Tibial nerve (tissue), 4 donors: ENCODE measurements at places on chromosomes 6 and 20.

DNA sequence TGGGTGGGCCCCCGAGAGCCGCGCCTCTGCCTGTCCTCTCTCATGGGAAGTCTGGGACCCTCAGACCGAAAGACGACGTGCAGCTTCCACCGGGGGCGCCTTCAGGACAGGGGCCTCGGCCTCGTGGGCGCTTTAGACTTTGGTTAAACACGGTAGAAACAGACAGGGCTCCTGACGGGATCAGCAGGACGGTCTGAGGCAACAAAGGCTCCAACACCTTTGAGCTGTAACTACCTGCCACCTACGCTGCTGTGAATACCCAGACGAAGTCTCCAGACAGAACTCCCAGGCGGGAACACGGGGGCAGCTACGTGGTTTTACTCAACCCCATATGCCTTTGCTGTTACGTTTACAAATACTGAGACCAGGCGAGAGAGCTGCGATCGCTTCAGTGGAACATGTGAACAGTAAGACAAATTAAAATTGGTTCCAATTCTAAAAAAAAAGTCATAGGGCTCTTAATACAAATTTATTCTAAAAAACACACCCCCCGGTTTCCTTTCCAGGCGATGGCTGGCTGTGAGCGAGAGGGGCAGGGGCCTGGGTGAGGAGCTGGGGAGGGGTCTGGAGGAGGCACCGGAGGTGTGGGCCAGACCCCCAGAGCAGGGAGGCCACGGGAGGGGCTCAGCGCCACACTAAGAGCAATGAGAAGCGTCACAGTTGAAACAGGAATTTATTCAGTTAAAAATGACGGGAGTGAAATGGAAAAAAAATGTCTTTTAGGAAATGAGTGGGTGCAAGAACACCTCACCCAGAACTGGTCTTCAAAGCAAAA, 453.2 kb downstream of the QKI start:
- no peak for DNase-seq
- H3K4me3 ChIP-seq, result no peak overlapping the region
- H3K27ac ChIP-seq, result no peak overlapping the region
- no peaks in the 10 kb centered on the region for H3K36me3 ChIP-seq
- H3K27me3 ChIP-seq, result no peaks in the 10 kb centered on the region

DNA sequence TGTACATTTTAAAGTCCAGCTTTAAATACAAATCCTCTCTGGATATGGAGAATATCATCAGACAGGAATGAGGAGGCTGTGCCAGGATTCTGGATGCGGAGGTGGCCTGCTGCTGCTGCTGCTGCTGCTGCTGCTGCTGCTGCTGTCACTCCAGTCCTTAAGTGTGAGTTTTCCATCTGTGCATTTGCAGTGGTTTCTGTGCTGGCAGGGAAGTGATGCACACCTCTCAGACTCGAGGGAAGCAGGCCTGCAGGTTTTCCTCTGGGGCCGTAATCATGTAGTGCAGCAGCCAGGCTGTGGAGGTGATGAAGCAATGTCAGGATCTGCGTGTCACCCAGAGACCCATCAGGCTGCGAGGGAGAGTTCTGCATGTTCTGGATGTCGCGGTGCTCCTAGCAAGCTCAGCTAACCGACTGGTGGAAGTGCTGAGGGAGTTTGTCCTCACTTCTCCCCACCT, 32.0 kb downstream of the CFAP61 start:
- no peak overlapping the region for H3K4me3 ChIP-seq
- H3K36me3 ChIP-seq, result no peaks in the 10 kb centered on the region
- DNase-seq, result no peak

GRCh38 chr6:82078286-82078908, 169.1 kb downstream of the IBTK start:
- H3K36me3 ChIP-seq, result no peaks in the 10 kb centered on the region
- no peak overlapping the region for H3K27ac ChIP-seq
- H3K27me3 ChIP-seq, result no peaks in the 10 kb centered on the region
- H3K4me3 ChIP-seq, result no peak overlapping the region

DNA sequence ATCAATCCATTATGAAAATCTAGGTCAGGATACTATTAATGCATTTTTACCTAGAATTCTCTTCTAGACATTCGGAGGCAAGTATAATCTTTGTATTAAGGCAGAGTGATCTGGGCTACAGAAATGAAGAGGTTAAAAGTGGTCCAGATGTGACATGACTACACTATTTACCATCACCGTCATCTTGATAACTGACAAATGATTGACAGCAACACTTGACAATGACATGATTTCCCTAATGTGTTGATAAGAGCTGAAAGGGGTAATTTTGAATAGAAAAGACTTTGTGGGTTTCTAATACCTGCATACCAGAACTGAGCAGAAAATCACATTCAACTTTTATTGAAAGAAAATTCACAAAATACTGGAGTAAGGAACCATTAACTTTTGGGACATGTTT, 718.9 kb upstream of the MAP3K7 start:
- DNase-seq, result no peak
- H3K4me1 ChIP-seq, result no peaks in the 10 kb centered on the region
- H3K27me3 ChIP-seq, result no peaks in the 10 kb centered on the region
- H3K27ac ChIP-seq, result no peak overlapping the region

GRCh38 chr6:35668744-35669450, 19.8 kb downstream of the FKBP5 start:
- peaks cover 46% of the 10 kb centered on the region for H3K4me1 ChIP-seq
- no peak overlapping the region for H3K27ac ChIP-seq
- no peak for DNase-seq
- H3K36me3 ChIP-seq, result peaks cover 6% of the 10 kb centered on the region
- H3K4me3 ChIP-seq, result no peak overlapping the region

DNA sequence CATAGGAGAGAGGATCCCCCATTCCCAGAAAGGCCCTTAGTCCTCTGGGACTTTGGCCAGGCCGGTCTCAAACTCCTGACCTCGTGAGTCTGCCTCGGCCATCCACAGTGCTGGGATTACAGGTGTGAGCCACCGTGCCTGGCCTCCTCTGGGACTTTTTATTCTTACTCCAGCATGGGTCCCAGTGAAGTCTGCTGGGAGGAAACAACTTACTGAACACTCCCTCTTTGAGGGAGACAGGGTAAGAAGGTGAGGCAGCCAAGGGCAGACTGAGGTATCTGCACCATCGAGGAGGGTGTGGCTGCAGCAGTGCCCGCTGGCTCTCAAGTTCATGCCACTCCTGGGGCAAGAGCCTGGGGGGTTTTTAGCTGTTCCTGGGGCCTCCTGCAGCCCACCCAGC, 2.4 kb downstream of the BAK1 start:
- peaks cover 4% of the 10 kb centered on the region for H3K36me3 ChIP-seq
- no peaks in the 10 kb centered on the region for H3K4me1 ChIP-seq
- peak overlapping the region; percentile 91 for H3K27ac ChIP-seq
- no peak for DNase-seq

- no peak for DNase-seq
- H3K27me3 ChIP-seq, result no peaks in the 10 kb centered on the region
- H3K36me3 ChIP-seq, result no peaks in the 10 kb centered on the region
- H3K4me3 ChIP-seq, result no peak overlapping the region
- no peaks in the 10 kb centered on the region for H3K4me1 ChIP-seq
These were observed 87.8 kb downstream of the PHACTR3 start for GRCh38 chr20:59692139-59692538.

DNA sequence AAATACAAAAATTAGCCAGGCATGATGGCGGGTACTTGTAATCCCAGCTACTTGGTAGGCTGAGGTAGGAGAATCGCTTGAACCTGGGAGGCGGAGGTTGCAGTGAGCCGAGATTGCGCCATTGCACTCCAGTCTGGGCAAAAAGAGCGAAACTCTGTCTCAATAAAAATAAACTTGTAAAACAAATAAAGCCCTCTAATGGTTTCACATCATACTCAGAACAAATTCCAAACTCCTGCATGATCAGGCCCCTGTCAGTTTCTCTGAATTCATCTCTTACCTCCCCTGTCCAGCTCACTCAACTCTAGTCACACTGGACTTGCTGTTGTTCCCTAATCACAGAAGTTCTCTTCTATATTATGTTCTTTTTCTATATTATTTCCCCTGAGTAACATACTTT, 43.1 kb upstream of the SGK1 start:
- no peak for DNase-seq
- H3K36me3 ChIP-seq, result no peaks in the 10 kb centered on the region
- H3K27me3 ChIP-seq, result no peaks in the 10 kb centered on the region
- H3K4me3 ChIP-seq, result no peak overlapping the region
- H3K27ac ChIP-seq, result no peak overlapping the region

DNA sequence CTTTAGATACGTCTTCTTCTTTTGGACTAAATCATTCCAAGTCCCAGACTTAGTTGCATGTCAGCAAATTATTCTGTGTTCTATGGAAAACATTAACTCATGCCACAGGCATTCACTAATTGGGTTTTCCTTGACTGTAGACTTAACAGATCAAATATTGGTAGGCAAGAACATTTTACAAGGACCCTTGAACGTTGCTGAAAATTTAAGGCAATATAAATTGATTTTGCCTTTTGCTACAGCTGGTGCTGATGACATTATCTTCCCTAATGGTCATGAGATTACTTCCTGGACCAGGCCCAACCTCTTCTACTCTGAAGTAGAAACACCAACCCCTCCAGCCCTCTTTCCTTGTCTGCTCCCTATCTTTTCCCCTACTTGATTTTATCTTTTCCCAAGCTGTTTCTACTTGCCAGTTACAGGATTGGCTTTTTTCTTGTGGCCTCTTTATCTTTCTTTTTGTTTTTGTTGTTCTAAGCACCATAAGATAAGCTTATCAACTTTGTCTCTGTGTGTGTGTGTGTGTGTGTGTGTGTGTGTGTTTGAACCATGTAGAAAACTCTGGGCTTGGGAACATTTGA, 514.0 kb upstream of the SOX4 start:
- H3K4me1 ChIP-seq, result no peaks in the 10 kb centered on the region
- H3K27me3 ChIP-seq, result no peaks in the 10 kb centered on the region
- no peak overlapping the region for H3K4me3 ChIP-seq
- no peaks in the 10 kb centered on the region for H3K36me3 ChIP-seq

DNA sequence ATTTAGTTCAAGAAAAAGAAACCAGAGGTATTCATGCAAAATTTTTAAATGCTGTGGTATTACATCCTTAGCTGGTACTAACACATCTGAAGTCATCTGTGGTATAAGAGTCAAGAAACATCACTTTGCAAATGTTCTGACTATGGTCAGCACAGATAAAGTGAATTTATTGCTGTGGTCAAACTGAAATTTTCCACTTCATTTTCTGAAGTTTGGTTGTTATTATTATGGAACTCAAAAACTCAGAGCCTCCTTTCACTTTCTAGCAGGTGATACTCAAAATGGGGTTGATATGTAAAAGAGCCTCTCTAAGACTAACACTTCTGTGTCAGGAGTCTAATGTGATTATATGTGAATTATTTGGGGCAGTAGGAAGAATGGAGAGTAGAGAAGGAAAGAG, 257.8 kb downstream of the RNGTT start:
- no peaks in the 10 kb centered on the region for H3K27me3 ChIP-seq
- no peaks in the 10 kb centered on the region for H3K36me3 ChIP-seq
- H3K4me3 ChIP-seq, result no peak overlapping the region
- no peak for DNase-seq

DNA sequence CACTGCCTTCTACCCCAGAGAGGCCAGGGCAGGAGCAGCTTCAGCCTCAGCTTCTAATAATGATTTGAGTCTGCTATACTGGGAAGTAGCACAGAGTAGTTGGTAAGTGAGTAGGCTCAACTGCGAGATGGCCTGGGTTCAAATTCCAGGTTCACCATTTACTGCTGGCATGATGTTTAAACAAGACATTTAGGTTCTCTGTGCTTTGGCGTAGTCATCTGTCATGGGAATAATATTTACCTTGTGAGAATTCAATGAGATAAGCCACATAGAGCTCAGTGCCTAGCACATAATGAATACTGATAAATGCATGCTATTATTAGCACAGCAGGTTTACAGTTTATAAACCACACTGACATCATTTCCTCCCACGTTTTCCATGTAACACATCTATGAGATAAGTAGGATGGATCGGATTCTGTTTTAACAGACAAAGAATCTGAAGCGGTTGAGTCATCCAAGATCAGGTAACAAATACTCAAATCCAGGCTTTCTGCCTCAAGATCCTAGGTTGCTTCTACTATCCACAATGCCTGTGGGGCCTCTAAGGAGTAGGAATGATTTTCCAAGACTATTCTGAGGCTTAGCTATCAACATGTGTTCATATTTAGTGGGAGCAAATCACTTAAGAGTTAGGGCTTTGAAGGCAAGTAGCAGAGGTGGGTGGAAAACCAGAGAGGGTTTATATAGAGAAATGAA, 72.9 kb upstream of the DTNBP1 start:
- no peaks in the 10 kb centered on the region for H3K36me3 ChIP-seq
- H3K27ac ChIP-seq, result no peak overlapping the region
- H3K4me3 ChIP-seq, result no peak overlapping the region
- no peaks in the 10 kb centered on the region for H3K27me3 ChIP-seq
- no peak for DNase-seq

DNA sequence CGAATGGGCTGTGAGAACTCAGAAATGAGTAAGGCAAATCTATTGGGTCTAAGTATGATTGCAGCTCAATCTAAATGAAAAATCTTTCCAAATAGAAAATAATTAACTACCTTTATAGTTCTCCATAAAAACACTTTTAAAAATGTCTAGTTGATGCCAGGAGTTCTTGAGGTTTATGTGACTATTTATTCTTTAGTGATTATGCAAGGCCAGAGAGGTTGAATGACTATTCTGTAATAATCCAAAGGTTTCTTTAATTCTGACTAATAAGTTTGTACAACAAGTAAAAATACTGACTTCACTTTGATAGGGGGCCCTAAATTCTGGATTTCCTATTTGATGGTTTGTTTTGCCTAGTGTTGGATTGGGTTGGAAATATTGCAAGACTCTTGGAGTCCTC, 461.2 kb downstream of the EPM2A start:
- DNase-seq, result no peak
- no peaks in the 10 kb centered on the region for H3K36me3 ChIP-seq
- no peak overlapping the region for H3K4me3 ChIP-seq
- H3K4me1 ChIP-seq, result no peaks in the 10 kb centered on the region
- H3K27me3 ChIP-seq, result no peaks in the 10 kb centered on the region

GRCh38 chr6:38154731-38155130, 335.2 kb downstream of the ZFAND3 start:
- H3K27me3 ChIP-seq, result no peaks in the 10 kb centered on the region
- no peak overlapping the region for H3K27ac ChIP-seq
- H3K36me3 ChIP-seq, result peaks cover 58% of the 10 kb centered on the region

GRCh38 chr6:149895048-149895590, 2.8 kb downstream of the RAET1E start:
- peak overlapping the region; percentile 76 for H3K27ac ChIP-seq
- peaks cover 19% of the 10 kb centered on the region for H3K4me1 ChIP-seq
- H3K4me3 ChIP-seq, result no peak overlapping the region
- no peaks in the 10 kb centered on the region for H3K36me3 ChIP-seq
- no peaks in the 10 kb centered on the region for H3K27me3 ChIP-seq

GRCh38 chr6:29941016-29941415, 1.3 kb upstream of the HLA-A start:
- peak; percentile 55 for DNase-seq
- no peaks in the 10 kb centered on the region for H3K4me1 ChIP-seq
- H3K27ac ChIP-seq, result no peak overlapping the region
- H3K4me3 ChIP-seq, result no peak overlapping the region
- no peaks in the 10 kb centered on the region for H3K36me3 ChIP-seq
- H3K27me3 ChIP-seq, result no peaks in the 10 kb centered on the region

GRCh38 chr20:10565922-10566897, 107.6 kb downstream of the JAG1 start:
- H3K36me3 ChIP-seq, result peaks cover 18% of the 10 kb centered on the region
- H3K4me1 ChIP-seq, result no peaks in the 10 kb centered on the region
- peak overlapping the region; percentile 67 for H3K27ac ChIP-seq
